NCI-H510A (cell line): ENCODE measurements at places on chromosomes 2 and 18.

DNA sequence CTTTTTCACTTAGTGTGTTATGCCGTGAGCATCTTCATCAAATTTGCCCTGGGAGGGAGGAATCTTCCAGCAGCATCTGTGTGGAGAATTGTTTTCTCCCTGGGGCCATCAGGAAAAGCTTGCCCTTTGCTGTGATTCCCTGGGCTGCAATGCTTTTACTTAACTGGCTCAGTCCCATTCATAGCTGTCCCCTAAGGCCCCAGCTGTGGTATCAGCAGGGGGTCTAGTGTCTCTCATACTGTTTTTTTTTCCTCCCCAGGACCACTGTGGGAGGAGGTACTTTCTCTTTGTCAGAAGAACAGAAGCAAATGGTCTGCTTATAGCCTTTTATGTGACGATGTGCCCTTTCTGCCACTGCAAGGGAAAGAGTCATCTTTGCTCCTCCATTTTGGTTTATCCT is 176.8 kb upstream of the CELF4 start:
- DNase-seq = no peak

DNA sequence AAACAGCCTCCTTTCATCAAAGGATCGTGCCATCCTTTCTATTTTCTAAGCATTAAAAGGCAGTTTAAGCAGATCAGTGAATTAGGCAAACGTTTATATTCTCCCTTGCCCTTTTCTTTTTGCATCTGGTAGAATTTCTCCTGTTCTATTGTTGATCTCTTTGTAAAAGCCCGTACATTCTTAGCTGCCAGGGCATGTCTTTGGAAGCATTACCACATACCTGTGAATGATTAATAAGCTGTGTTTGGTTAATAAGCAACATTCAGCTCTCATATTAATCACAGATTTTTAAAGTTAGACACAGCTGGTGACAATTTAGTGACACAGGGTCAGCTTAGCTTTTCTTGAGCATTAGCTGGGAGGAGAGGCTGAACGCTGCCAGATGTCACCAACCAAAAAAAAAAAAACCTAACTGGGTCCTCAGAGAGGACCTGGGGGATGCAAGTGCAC is 33.8 kb upstream of the CYP1B1 start:
- DNase-seq = no peak

- no peak for DNase-seq
These were observed 117.9 kb downstream of the CSRNP3 start for GRCh38 chr2:165587335-165587938.

DNA sequence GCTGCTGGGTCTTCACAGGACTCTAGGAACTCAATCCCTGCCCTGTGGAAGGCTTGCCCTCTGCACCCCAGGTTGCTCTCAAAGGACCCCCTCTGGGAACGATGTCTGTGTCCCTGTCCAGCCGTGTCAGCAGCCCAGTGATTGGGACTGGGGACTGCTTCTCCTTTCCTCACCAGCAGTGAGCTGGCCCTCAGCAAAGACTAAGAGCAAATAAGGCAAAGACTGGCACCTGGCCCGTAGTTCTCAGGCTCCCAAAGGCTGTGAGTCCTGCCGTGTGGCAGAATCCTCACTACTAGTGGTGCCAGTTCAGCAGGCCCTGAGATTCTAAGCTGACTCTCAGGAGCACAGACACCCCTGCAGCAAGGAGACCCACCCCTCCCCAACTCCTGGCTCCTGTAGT is 47.8 kb downstream of the TMEM163 start:
- no peak for DNase-seq

- no peak for DNase-seq
These were observed 38.1 kb downstream of the LRRTM4 start for GRCh38 chr2:77484026-77484425.

- no peak for DNase-seq
These were observed 62.4 kb upstream of the MMADHC start for GRCh38 chr2:149650006-149650405.

GRCh38 chr18:57426187-57426586 is 9.0 kb upstream of the ONECUT2 start:
- no peak for DNase-seq

GRCh38 chr18:49876536-49876935 is 63.2 kb upstream of the ACAA2 start:
- no peak for DNase-seq

GRCh38 chr18:61333271-61333745 is at the start of gene CDH20:
CDH20 (plus strand) TSS chr18:61333430.
- no peak for DNase-seq

DNA sequence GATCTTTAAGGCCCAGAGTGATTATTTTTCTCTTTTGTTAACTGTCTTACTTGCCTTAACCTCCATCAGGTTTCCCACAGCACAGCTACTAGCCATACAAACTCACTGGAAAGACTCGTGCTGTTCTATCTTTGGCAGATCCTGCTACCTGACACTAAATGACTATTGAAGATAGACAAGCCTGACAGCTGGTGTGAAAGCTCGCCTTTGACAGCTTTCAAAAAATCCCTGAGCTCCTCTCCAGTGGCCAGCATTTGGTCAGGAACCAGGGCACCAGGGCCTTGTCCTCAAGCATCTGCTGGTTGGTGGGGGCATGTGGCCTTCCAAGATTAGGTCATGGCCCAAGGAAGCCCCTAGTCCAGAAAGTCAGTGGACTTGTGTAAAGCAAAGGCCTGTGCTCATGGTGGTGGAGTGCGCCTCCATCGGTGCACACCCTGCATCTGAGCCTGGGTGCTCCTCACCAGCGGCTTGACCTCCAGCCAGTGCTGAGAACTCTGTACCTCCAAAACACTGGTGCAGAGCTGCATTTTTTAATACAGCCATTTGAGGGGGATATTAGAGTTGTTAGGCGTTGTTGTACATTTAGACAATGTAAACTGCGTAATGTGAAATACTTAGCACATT is 158.5 kb downstream of the NCK2 start:
- no peak for DNase-seq

DNA sequence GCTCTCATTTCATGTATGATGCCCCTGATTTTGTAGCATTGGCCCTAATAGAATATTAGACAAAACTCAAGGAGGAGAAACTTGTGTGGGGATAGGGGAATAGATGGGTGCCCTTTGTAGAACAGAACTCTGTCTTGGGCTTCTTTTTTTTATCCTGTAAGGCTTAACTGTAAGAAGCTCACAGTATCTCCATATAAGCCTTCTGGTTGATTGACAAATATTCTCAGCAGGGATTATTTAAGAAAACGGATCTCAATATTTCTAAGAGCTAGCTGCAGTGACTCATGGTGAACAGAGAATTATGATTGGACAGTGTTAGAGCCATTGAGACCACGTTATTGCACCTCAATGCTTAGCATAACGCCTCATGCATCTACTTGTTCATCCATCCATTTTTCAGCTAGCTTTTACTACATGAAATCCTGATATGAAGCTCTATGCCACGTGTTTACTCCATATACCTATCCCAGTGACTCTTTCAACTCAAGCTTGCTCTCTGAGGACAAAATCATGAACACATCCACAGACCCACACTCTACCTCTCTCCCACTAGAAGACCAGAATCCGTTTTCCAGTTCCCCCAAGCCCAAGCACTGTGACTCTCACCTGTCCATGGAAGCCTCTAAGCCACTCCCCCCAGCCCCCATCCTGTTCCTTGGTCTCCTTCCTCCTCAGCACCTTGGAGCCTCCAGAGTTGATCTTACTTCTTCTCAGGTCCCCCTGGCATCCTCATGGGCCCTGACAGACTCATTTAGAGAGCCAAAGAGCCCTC is 99.2 kb downstream of the BCL2L11 start:
- no peak for DNase-seq

DNA sequence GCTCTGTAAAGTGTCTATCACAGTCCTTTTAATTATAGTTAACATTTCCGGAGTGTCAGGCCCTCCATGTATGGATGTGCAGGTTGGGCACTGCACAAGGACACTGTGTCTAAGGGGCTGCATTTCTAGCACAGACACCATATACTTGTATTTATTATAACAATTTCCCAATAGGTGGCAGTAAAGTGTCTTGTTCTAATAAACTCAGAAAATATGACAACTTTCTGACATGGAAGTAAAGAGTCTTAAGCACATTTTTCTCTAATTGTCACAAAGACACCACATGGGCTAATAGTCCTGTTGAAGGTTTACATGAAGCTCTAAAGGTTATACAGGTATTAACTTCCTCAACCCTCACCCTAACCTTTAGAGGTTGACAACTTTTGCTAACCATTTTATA is 156.6 kb downstream of the DYSF start:
- DNase-seq = no peak

- no peak for DNase-seq
These were observed 91.2 kb downstream of the INSIG2 start for GRCh38 chr2:118179445-118179844.

DNA sequence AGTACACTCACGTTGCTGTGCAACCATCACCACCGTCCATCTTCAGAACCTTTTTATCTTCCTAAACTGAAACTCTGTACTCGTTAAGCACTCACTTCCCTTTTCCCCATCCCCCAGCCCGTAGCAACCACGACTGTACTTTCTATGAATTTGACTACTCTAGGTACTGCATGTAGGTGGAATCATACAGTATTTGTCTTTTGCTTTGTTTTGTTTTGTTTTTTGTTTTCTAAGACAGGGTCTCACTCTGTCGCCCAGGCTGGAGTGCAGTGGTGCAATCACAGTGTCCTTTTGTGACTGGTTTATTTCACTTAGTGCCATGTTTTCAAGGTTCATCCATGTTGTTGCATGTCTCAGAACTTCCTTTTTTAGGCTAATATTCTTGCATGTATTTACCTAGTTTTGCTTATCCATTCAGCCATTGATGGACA is 7.0 kb upstream of the TYMS start:
- no peak for DNase-seq

DNA sequence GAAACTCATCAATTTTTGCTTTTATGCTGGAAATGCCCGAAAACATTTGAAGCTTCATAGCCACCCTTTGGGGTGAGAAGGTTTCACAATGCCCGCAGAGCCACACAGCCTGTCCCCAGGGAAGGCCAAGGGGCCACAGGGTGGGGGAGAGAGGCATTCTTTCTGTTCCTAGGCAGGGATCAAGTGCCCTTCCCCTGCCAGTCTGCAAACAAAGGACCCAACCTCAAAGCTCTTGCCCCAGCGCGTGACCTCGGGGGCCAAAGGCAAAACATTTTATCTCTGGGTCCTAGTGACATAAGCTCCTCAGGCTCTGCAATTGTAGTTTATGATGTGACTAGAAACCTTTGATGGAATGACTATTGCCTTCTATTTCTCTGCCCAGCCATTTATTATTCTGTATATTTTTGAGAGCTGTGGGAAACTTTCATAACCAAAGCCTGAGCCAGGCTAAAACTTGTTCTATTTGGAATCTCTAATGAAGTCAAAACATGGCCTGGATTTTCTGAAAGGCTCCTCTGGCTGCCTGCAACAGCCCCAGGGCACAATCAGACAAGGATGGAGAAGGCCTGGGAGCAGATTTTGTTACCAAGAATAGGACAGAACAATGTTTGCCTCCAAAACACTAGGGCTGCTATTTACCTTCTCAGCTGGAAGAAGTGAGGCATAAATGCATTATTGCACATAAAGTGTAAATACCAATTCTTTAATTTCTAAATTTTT is 137.2 kb upstream of the KCTD1 start:
- no peak for DNase-seq

- no peak for DNase-seq
These were observed 2.5 kb downstream of the CD8A start for GRCh38 chr2:86788165-86788564.

- no peak for DNase-seq
These were observed 99.9 kb upstream of the CRACDL start for GRCh38 chr2:99035920-99036319.

GRCh38 chr2:40450066-40450795 is 1.7 kb downstream of the SLC8A1 start:
- no peak for DNase-seq

- no peak for DNase-seq
These were observed 52.4 kb downstream of the OSBPL6 start for GRCh38 chr2:178246696-178247095.

DNA sequence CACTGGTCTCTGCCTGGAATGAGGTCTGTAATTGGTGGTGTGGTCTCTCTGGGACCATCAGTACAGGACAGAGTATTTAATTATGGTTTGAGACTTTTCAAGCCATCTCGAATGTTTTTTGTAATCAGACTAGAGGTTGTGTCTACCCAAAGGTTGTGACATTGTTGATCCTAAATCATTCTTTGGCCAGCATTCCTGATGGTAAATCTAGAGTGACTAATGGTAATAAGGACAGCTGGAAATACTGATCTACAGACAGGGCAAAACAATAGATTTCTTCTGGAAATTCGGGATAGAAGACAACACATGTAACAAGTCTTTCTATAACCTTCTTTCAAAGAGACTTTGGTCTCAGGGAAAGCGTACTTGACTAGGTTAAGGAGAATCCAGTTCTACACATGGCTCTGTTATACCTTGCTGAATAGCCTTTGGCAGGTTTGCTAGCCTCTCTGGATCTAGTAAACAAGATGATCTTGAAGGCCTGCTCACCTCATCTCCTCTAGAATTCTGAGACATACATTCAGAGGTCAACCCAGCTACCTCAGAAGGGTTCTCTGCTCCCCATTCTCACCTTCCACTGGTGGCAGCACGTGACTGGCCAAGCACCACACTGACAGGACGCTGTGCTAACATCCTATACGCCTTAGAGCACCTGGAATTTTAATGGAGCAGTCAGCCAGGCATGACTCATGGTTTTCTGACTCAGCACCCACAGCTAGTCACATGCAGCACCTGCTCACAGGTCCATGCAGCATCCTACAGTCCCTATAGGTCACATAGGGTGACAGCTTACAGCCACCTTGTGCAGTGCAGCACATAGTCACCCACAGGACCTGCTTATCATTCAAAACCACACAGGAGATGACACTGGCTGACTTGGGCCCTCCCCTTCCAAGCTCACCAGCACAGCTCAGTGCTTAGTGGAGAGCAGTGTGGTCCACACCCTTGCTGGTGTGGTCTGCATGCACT is 12.2 kb downstream of the PLB1 start:
- peak; percentile 59 for DNase-seq

- DNase-seq = peak; percentile 63
These were observed 36.8 kb downstream of the ACVR1 start for GRCh38 chr2:157839162-157839801.

DNA sequence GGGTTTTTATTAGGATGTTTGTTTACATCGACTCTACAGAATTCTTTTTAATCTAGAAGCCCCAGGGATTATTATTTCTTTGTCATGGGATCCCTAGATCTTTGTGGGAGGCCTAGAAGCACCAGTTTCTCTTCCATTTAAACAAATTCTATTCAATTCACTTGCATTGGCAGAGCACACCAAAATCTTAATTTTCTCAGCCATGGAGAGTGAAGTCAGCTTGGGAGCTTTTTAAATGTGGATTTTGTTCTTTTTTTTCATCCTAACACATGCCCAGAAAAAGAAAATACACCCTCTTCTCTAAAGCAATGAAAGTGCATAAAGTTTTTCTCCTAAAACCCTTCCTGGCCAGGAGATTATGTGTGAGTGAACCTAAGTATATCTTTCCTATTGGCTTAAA is 38.5 kb downstream of the CDCA7 start:
- DNase-seq = no peak
